ENCODE measurements at places on chromosomes 7 and 10.

GRCh38 chr10:16966991-16967865, 150.0 kb upstream of the RSU1 start:
- no peak for DNase-seq

GRCh38 chr7:33932221-33932620, 26.9 kb downstream of the BMPER start:
- DNase-seq: no peak

- no peak for DNase-seq
Measured at GRCh38 chr7:97003262-97004246, 1.8 kb upstream of the DLX6 start.

- DNase-seq: no peak
Measured at GRCh38 chr10:11715815-11716494, 26.2 kb upstream of the ECHDC3 start.

DNA sequence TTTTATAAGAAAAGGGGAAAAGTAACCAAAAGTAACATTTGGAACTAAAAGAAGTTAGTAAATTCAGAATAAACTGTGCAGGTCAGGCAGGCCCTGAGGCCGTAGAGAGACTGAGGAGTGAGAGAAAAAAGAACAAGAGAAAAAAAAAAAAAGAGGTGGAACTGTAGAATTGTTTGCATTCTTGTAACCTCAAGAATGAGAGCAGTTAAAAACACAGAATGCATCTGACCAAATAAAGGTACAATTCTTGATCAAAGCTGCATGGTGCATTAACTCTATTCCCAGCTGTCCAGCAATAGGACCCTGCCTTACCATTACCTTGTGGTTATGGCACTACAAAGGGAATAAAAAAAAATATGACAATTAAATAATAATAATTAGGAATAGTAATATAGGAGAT, 170.1 kb upstream of the SEMA3A start:
- DNase-seq: no peak

- no peak for DNase-seq
Measured at GRCh38 chr7:2159176-2159520, 73.6 kb downstream of the MAD1L1 start.

- no peak for DNase-seq
Measured at GRCh38 chr7:102991540-102992214, 78.9 kb downstream of the LRRC17 start.

All from left cardiac atrium (tissue), 4 donors.